ENCODE measurements at places on chromosomes 4 and X.

GRCh38 chrX:150229481-150229880 is 133.6 kb upstream of the MAMLD1 start:
- no peak for DNase-seq

- DNase-seq, result peak; percentile 16
Measured at GRCh38 chrX:123422875-123423274, 238.8 kb downstream of the GRIA3 start.

GRCh38 chr4:24443200-24443599 is 141.2 kb downstream of the DHX15 start:
- no peak for DNase-seq

DNA sequence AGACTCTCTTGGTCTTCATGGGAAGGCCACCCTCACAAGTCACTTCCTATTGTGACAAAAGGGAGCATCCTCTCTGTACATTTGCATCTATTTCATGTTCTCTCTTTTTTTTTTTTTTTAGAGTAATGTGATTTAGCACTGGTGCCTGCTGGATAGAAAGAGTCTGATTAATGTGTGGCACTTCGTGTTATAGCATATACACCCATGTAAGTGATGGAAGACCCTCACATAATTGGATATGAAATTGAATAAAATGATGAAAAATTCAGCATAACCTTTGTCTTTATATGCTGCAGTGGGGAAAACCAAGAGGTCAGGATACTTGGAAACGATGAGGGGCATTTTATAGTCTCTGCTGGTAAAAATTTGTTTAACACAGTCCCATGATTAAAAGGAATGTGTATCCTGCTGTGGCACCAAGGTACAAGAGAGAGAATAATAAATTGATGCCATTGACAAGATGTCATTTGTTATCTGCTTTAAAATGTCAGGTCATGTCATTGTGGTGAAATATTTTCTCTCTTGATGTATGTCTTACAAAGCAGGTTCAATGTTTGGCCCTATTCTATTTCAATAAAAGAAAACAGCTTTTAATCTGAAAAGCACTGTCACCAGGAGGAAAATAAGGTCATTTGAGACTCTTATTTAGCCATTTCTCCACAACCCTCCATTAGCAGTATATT is 1115.4 kb downstream of the STPG2 start:
- DNase-seq, result no peak

All from foreskin keratinocyte (primary cell).